Urinary bladder (tissue), 4 donors: ENCODE measurements at places on chromosomes 3 and 15. TPM values are rescaled to one million over a fixed set of nuclear protein-coding genes. Genes with fewer than 3 reads are reported as not detected.

- no peak for DNase-seq
Observed at GRCh38 chr3:157087780-157088600, 72.0 kb downstream of the CCNL1 start.

DNA sequence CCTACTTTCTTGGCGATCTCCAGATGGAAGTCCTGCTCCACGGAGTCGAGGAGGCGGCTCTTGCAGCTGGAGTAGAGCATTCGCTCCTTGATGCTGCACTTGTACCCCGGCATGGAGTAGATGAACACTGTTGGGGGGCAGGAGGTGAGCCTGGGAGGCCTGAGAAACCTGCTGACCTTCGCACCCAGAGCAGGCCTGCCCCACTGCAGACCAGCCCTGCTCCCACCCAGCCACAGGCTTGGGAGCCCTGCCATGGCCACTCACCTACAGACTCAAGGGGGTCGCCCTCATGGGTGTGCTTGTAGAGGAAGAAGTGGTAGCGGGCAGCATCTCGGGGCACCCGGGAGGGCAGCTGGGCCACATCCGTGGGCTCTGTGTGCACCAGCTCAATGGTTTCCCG is 4.2 kb upstream of the TLR9 start:
- DNase-seq, result no peak

The ZNF660 gene
- 12.9 TPM for total RNA-seq

The CACNA2D3 gene
- 1.7 TPM for total RNA-seq

The PARL gene
- total RNA-seq, result 33.5 TPM

- no peak for DNase-seq
Observed at GRCh38 chr15:46413799-46414198, 779.0 kb downstream of the SQOR start.

DNA sequence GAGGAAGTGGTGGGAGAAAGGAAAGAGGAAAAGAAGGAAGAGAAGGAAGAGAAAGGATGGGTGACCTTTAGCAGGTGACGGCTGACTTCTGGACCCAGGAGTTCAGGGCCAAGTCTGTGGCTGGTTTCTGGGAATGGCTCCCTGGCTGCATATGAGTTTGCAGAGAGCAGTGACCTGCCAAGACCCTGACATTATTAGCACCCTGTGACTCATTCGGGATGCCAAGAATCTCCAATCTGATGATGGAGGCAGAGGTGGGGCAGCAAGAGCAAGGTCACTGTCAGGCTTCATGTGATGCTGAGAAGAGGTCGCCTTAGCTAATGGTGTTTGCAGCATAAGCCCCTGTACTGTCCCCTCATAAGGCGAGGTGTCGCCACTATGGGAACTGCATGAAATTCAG is 42.6 kb downstream of the MYZAP start:
- DNase-seq, result no peak

DNA sequence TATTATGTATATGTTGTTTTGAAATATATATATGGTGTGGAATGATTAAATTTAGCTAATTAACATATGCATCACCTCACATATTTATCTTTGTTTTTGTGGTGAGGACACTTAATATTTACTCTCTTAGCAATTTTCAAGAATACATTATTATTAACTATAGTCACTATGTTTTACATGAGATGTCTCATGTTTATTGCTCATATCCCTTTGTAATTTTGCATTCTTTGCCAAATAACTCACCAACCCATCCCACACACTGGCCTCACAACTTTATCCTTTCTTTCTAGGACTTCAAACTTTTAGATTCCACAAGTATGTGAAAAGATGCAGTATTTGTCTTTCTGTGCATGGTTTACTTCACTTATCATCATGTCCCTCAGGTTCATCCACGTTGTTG is 950.2 kb upstream of the CADM2 start:
- DNase-seq, result no peak

The ESYT3 gene
- total RNA-seq, result 3.2 TPM

DNA sequence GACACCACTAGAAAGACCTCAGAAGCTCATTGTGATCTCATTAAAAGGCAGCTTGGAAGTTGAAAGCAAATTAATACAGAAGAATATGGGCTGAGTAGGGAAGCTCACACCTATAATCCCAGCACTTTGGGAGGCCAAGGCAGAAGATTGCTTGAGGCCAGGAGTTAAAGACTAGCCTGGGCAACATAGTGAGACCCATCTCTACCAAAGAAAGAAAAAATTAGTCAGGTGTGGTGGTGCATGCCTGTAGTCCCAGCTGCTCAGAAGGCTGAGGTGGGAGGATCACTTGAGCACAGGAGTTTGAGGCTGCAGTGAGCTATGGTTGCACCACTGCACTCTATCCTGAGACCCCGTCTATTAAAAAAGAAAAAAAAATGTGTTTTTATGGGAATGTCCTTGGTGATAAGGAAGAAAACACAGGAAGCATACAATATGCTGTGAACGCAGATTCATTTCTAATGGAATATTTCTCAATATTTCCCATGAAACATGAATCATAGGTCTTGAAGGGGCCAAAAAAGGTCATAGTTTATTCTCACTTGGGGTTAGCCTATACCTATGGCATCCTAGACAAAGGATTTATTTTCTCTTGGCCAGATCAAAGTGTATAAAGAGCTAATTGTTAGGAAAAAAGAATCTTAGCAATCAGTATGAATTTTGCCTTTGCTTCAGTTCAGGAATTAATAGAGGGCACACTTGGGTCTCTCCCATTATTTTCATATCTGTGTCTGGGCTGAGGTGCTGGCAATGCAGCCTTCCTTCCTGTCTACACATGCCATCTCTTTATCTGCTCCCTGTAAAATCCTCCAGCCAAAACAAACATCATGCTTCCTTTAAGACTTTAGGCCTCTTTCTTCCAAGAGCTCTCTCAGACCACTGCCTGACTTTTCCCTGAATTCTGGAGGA is 98.2 kb downstream of the FNDC3B start:
- DNase-seq, result no peak

The OXTR gene
- 1.6 TPM for total RNA-seq

The CLK3 gene
- total RNA-seq, result 31.5 TPM

- DNase-seq, result no peak
Observed at GRCh38 chr3:190024912-190025311, 95.8 kb downstream of the P3H2 start.

GRCh38 chr15:53447053-53447574 is 312.3 kb downstream of the WDR72 start:
- DNase-seq, result no peak

The CHRFAM7A gene
- total RNA-seq, result 3.6 TPM

The C15orf39 gene
- total RNA-seq, result 4.3 TPM

DNA sequence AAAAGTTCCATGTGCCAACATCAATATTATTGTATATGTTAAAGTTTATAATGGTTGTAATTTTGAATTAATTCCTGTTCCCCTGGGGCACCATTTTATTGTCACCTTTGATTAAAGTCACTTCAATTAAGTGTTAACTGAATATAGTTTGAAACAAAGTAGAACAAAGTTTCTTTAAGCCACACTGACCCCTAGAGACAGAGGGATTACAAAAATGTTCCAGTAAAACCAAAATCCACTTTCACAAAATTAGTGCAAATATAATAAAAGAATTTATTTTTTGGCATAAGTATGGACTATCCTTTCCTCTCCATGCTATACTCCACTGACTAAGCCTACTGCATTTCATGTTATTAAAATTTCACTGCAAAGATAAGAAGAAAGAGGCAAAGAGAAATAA is 123.9 kb downstream of the ZMAT3 start:
- DNase-seq, result no peak

DNA sequence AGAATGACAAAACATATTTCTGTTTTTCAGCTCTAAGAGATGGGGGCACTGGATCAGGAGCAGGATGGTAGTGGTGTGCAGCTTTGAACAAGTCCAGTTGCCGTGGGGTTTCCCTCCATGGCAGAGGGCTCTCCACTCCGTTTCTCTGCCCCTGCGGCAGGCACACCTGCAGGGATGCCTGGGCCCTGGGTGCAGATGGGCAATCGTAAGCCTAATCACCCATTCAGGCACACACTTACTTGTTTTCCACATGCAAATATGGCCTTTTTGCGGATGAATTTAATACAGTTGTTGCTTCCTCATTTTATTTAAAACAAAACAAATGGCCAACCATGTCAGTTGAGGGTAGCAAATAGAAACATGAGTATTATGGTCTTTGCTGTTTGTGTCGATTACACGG is 85.1 kb downstream of the LPP start:
- no peak for DNase-seq
